ENCODE measurements at places on chromosomes 6 and 20.
A peak's percentile ranks its signal among the peaks of the same experiment; 100 is the strongest.

DNA sequence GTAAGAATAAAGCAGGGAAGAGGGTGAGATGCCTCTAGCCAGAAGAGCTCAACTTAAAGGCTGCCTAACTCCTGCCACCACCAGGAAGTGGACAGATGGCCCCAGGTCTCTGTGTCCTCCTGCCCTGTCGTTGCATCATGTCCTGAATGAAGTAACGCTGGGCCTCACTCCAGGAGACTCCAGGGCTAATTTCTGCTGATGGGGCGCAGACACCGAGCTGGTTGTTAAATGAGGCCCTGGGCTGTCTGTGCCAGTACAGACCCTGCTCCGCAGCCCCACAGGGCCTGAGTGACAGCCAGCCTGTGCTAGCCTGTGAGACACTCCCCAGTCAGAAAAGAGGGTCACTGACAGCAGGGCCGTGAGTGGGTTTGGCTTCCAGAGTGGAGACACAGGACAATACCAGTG lies 6.5 kb downstream of the IP6K3 start:
- DNase-seq: no peak

- DNase-seq: no peak
Measured at GRCh38 chr6:71277926-71278600, 10.5 kb upstream of the OGFRL1 start.

GRCh38 chr6:121510568-121511177 lies 75.2 kb downstream of the GJA1 start:
- DNase-seq: no peak

GRCh38 chr6:90156861-90157260 lies 139.8 kb downstream of the BACH2 start:
- no peak for DNase-seq

GRCh38 chr6:85252552-85252951 lies 197.3 kb upstream of the NT5E start:
- no peak for DNase-seq

DNA sequence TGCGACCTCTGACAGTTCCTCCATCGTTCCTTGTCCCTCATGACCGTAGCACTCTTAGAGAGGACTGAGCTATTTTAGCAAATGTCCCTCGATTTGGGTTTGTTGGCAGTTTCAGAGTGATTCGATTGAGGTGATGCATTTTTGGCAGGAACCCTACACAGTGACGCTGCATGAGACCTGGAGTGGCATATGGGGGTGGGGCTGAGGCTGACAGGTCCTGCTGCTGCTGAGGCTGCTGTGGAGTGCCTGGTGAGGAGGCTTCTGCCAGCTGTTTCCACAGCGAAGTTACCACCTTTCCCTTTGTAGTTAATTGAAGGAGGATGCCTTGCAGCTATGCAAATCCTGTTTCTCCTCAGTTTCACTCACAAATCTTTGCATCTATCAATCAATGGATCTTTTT lies 19.8 kb downstream of the PXDC1 start:
- DNase-seq: no peak

DNA sequence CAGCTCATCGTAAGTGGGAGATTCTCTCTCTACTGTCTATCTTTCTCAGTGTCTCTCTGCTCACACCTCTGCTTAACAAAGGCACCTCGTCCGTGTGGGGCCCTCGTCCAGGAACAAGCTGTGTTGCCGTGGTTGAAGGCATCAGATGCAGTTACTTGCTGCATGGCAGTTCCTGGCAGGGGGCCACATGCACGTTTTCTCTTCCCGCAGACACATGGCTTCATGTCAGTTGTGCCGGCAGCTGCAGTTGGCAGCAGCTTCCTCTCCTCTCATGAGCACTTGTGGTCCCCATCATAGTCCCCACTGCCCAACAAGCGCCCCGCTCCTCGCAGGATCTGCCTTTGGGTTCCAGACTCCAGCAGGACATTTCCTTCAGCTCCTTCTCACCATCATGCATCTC lies 7.1 kb upstream of the AFDN start:
- DNase-seq: no peak

DNA sequence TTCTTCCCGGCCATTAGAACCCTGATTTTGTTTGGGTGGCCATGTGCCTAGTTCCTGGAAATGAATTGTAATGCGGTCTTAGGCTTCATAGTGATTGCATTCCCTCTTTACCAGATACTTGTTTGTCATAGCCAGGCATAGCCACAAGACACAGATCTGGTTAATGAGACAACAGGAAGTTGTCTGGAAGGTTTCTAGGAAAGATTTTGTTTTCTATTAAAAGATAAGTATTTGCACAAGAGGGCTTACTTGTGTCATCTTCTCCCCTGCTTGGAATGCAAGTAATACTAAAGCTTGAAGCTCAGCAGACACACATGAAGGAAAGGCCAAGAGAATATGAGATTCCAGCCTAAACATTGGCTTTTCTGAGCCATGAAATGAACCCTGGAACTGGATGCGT lies 12.9 kb downstream of the FARS2 start:
- no peak for DNase-seq

DNA sequence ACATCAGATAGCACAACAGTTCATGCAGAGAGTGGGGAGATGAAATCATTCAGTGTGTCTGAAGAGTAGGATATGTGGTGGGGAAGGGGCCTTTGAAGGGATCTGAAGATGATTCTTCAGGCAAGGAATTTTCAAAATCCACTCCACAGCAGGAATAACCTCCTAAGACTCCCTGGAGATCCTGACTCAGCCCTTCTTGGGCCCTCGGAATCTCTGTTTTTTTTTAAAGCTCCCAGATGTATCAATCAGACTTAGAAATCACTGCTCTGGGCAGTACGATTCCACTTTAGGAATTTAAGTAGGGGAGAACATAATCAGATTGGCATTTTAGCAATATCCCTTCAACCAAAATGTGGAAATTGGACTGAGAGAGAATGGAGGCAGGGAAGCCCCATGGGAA lies 55.5 kb downstream of the RIOK1 start:
- DNase-seq: no peak

DNA sequence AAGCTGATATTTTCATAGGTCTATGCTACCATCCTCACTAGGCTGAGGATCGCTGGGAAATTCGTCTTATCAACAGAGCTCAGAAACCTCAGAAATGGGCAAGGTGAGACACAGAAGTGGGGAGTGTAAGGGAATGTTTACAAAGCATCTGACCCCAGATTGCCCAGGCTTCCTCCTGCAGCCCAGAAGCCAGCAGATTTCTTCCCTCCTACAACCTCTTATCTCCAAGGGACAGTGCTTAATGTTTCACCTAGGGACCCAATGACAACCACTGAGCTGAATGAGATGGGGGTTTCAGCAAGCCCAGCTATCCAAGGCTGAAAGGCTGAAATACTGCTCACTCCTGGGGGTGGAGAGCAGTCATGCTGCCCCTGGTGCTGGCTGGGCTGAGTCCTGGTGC lies 52.4 kb upstream of the TBC1D7 start:
- DNase-seq: no peak

- no peak for DNase-seq
Measured at GRCh38 chr6:30725713-30726505, 5.8 kb downstream of the TUBB start.

DNA sequence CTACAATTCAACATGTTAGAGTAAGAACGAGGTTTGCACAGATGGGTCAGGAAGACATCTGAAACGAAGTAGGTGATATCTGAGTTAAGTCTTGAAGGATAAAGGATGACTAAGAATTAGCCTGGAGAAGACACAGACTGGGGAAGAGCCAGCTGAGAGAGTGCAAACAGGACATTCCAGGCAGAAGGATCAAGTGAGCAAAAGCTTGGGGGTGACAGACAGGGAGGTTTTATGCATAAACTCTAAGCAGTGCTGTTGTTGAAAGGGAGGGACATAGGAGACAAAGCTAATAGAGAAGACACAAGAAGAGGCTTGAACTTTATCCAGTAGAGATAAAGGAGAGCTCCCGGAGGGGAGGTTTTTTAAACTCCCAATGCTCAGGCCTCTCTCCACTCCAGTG lies 15.0 kb upstream of the ETV7 start:
- DNase-seq: no peak

DNA sequence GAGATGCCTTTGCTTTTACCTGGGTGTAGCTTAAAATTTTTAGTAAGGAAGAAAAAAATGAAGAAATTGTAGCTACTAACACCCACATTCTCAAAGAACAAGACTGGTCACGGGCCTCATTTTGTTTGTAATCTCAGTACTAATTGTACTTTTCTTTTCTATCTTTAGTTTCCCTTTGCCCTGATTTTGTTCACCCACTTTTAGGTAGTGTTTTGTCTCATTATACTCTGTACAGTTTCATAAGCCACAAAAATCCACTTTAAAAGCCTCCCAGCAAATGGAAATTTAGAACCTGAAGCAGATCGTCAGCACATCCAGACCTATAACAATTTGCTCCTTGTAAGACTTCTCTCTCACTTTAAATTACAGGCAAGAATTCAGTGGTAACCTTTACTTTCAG lies 43.3 kb downstream of the TP53INP2 start:
- no peak for DNase-seq

- no peak for DNase-seq
Measured at GRCh38 chr6:12719017-12719416, 2.5 kb downstream of the PHACTR1 start.

GRCh38 chr6:7243179-7243981 lies 69.6 kb downstream of the SSR1 start:
- DNase-seq: peak; percentile 68

DNA sequence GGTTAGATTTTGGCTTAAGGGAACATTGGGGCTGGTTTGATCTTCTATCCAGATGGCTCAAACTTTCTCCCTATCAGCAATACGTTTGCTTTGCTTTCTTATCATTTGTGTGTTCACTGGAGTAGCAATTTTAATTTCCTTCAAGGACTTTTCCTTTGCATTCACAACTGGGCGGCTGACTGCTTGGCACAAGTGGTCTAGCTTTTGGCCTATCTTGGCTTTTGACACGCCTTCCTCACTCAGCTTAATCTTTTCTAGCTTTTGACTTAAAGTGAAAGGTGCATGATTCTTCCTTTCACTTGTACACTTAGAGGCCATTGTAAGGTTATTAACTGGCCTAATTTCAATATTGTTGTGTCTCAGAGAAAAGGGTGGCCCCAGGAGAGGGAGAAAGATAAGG lies 254.9 kb downstream of the PLCB1 start:
- no peak for DNase-seq

Measured in GF-D8 (cell line).